ENCODE measurements at places on chromosomes 7 and 10.

DNA sequence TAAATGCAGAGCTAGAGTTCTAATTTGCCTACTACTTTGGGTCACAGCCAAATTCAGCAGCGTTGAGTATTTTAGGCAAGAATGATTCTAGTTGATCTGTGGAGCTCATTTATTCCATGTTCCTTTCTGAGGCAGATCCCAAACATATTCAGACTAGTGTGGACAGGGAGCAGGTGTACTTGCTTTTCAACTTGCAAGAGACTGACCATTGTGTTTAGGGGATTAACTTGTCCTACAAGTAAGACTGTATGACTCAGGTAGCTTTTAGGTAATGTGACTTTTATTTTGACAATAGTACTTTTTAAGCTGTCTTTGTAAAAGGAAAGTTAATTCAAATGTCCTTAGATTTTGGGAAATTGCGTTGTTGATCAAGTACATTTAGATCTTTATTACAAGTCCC, 285.5 kb downstream of the TWIST1 start:
- DNase-seq = no peak

- no peak for DNase-seq
Measured at GRCh38 chr10:612696-613095, 76.8 kb downstream of the DIP2C start.

- DNase-seq = no peak
Measured at GRCh38 chr7:16315280-16315679, 106.1 kb downstream of the CRPPA start.

DNA sequence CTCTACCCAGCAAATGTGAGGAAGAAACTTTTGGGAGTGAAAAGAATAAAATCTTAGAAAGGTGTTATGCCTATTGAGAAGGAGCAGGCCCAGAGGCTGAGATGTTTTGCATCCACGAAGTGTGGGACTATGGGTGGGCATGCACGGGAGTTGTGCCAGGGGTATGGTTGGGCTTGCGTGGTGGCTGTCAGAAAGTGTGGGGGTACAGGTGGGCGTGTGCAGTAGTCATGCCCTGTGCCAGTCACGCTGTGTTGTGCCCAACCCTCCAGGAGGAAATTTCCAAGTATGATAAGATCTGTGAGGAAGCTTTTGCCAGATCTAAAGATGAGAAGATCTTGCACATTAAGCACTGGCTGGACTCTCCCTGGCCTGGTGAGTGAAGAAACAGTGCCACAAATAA, 52.9 kb upstream of the ZMIZ2 start:
- DNase-seq = no peak

- no peak for DNase-seq
Measured at GRCh38 chr7:10707519-10707918, 266.2 kb upstream of the PHF14 start.

DNA sequence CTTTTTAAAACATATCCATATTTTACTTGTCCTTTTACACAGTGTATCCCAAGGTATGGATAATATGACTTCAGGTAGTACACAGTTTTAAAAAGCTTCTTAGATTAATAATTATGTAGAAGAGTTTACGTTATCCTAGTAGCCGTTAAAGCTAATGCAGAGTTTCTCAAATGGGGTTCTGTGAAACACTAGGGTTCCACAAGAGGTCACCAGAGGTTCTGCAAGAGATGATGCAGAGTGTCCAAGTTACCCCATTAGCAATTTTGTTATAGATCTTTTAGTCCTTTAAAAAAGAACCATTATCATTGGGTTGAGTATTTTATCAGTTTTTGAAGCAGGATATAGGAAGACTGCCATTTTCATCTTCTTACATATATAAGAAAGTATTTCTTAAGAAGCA, 298.9 kb upstream of the HPS1 start:
- DNase-seq = no peak

GRCh38 chr10:78549140-78549935, 515.7 kb downstream of the RPS24 start:
- DNase-seq = no peak
